ENCODE measurements at places on chromosomes 2 and 18. TPM values are rescaled to one million over a fixed set of nuclear protein-coding genes. Genes with fewer than 3 reads are reported as not detected.

DNA sequence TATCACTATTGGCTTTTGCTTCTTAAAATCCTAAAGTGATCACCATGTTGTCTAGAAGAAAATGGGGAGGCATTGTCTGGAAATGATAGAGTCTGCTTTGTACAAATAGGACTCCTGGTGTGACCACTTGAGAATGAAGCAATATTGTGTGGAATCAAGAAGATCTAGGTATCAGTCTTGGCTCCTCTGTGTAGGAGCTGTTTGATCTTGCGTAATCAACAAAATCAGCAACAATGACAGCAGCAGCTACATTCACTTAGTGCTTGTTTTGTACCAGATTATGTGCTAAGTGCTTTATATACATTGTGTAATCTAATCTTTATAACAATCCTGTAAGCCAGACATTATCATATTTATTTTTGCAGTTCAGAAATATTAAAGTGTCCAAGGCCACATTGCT, 17.8 kb downstream of the NCOA1 start:
- no peak for DNase-seq
- H3K36me3 ChIP-seq, result no peaks in the 10 kb centered on the region
- H3K4me1 ChIP-seq, result peaks cover 4% of the 10 kb centered on the region
- peak overlapping the region; percentile 22 for H3K27ac ChIP-seq
- no peaks in the 10 kb centered on the region for H3K27me3 ChIP-seq

- H3K4me3 ChIP-seq, result peak overlapping the region; percentile 87
- peak overlapping the region; percentile 97 for H3K27ac ChIP-seq
- no peak for DNase-seq
- peaks cover 6% of the 10 kb centered on the region for H3K36me3 ChIP-seq
Measured at GRCh38 chr18:9474108-9474982, 968 bp upstream of the RALBP1 start.

GRCh38 chr2:73423913-73424312, 38.3 kb downstream of the ALMS1 start:
- no peaks in the 10 kb centered on the region for H3K27me3 ChIP-seq
- H3K4me1 ChIP-seq, result no peaks in the 10 kb centered on the region
- H3K4me3 ChIP-seq, result no peak overlapping the region
- H3K27ac ChIP-seq, result no peak overlapping the region
- DNase-seq, result no peak

- H3K36me3 ChIP-seq, result no peaks in the 10 kb centered on the region
- H3K4me1 ChIP-seq, result peaks cover 11% of the 10 kb centered on the region
- no peak overlapping the region for H3K4me3 ChIP-seq
- no peak for DNase-seq
- H3K27ac ChIP-seq, result no peak overlapping the region
Measured at GRCh38 chr2:95057535-95058370, 32.2 kb downstream of the MAL start.

- no peak overlapping the region for H3K4me3 ChIP-seq
- H3K27ac ChIP-seq, result no peak overlapping the region
Measured at GRCh38 chr2:56654936-56655335, 471.1 kb downstream of the CCDC85A start.

DNA sequence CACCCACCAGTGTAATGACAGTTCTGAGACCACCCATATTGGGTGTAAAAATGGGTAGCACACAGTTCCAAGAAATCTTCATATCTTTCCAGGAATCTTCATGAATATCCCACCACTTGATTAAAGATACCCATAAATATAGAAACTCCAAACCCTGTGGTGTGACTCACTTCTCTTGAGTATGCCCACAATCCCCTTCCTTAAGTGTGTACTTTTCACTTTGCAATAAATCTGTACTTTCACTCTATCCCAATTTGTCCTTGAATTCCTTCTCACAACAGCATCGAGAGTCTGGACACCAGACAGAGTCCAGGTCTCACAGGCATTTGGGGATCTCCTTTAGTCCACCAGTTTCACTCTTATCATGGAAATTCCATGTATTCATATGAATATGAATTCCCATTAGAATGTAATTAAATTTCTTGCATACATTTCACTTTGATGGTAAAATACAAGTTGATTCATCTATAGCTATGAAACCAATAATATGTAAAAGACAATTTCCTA, 287.0 kb upstream of the SESTD1 start:
- peaks cover 36% of the 10 kb centered on the region for H3K4me1 ChIP-seq
- H3K4me3 ChIP-seq, result no peak overlapping the region
- peaks cover 95% of the 10 kb centered on the region for H3K27me3 ChIP-seq
- H3K27ac ChIP-seq, result no peak overlapping the region

DNA sequence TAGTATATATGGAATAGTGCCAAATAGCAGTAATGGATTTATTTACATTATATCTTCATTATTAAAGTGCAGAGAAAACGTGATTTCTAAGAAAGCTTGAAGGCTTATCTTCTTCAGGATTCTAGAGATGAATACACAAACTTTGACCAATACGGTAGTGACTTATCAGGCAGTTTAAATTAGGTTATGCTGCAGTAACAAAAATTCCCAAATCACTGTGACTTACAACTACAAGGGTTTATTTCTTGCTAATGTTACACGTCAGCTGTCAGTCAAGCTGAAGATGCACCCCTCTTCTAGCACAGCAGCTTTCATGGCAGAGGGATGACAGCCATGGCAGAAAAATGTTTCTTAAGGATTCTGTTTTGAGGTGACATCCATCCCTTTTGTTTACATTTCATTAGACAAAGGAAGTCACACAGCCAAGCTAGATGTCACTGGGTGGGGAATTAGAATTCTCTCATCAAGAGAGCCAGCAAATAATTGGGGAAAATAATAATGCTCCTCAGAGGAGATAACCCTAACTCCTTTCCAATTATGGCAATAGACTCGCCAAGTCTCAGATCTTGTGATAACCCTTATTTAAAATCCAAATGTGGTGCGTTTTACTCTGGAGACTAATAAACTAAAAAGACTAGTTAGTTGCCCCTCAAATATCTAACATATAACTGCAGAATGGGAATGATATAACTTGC, 268.3 kb upstream of the CYP26B1 start:
- peaks cover 7% of the 10 kb centered on the region for H3K36me3 ChIP-seq
- H3K4me1 ChIP-seq, result peaks cover 11% of the 10 kb centered on the region
- H3K27ac ChIP-seq, result no peak overlapping the region
- DNase-seq, result no peak
- no peaks in the 10 kb centered on the region for H3K27me3 ChIP-seq

DNA sequence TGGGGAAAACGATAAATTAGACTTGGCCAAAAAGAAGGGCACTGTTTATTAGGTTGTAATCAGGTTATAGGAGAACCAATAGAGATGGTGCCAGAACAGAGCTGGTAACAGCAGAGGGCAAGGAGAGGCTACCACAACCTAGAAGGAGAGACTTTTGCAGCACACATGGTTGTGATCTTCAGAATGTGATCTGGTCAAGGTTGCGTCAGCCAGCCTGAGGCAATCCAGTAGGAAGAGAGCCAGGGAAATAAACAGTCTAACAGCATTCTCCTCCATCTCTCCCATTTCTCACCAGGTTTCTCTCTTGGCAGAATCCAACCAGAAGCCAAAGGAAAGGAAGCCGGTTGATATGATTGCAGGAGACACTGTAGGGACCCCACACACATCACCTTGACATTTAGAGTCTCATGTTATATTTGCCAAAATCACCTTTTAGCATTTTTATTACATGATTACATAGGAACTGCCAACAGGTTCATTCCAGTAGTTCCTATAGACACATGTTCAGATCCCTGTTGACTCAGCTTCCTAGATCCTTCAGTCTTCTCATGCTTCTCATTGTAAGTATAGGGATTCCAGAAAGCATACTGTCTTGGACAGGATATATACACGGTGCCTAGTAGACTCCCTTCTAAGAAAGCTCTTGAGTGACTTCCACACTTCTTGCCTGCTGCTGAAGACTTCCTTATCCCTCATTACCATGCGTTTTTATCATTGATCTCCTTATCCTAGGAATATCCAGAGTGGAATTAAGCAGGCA, 17.6 kb upstream of the SPATS2L start:
- no peak for DNase-seq
- peaks cover 7% of the 10 kb centered on the region for H3K4me1 ChIP-seq
- peak overlapping the region; percentile 13 for H3K27ac ChIP-seq
- no peaks in the 10 kb centered on the region for H3K27me3 ChIP-seq
- no peak overlapping the region for H3K4me3 ChIP-seq

- H3K36me3 ChIP-seq, result no peaks in the 10 kb centered on the region
- H3K4me1 ChIP-seq, result peaks cover 4% of the 10 kb centered on the region
- H3K27me3 ChIP-seq, result no peaks in the 10 kb centered on the region
- H3K4me3 ChIP-seq, result no peak overlapping the region
Measured at GRCh38 chr2:46976556-46977279, 61.1 kb upstream of the MCFD2 start.

GRCh38 chr2:55555977-55556376, 36.5 kb downstream of the CFAP36 start:
- H3K27ac ChIP-seq, result no peak overlapping the region
- no peaks in the 10 kb centered on the region for H3K27me3 ChIP-seq
- H3K36me3 ChIP-seq, result peaks cover 53% of the 10 kb centered on the region
- DNase-seq, result no peak
- H3K4me3 ChIP-seq, result no peak overlapping the region

DNA sequence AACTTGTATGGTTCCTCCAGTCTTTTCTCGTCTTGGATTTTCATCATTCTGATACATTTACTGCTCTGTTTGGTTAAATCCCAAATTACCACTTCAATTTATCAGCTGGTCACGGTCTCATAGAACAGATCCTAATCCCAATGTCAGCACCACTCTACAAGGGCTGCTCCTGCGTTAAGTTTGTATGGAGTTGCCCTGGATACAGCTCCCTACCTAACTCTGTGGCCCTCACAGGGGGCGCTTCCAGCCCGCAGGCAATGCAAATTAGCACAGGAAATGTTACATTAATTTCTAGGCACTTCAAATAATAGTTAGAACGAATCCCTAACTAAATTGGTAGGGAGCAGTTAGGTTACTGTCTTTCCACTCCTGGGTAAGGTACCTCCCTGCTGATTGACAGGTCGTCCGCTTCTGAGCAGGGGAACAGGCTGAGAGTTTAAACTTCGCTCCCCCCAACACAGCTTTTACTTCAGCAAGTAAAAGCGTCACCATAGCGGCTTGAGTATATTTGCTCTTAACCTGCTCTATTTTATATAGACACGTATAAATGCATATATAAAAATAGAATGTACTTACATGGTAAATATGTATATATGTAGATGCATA, 238.5 kb upstream of the FANCL start:
- no peak overlapping the region for H3K27ac ChIP-seq
- DNase-seq, result peak; percentile 47
- H3K4me3 ChIP-seq, result no peak overlapping the region
- peaks cover 29% of the 10 kb centered on the region for H3K4me1 ChIP-seq
- peaks cover 46% of the 10 kb centered on the region for H3K27me3 ChIP-seq
- no peaks in the 10 kb centered on the region for H3K36me3 ChIP-seq

GRCh38 chr2:111930875-111931274, 32.5 kb downstream of the MERTK start:
- no peak overlapping the region for H3K4me3 ChIP-seq
- peaks cover 32% of the 10 kb centered on the region for H3K36me3 ChIP-seq
- H3K4me1 ChIP-seq, result peaks cover 6% of the 10 kb centered on the region
- no peaks in the 10 kb centered on the region for H3K27me3 ChIP-seq

PCARE gene
- not detected for total RNA-seq

ERLEC1 gene
- 25.9 TPM for total RNA-seq

AFG3L2 gene
- total RNA-seq, result 109 TPM

TMEM17 gene
- total RNA-seq, result 1.2 TPM

Measured in WTC11 (cell line).